ENCODE measurements at places on chromosomes 5 and 9. TPM values are rescaled to one million over a fixed set of nuclear protein-coding genes. Genes with fewer than 3 reads are reported as not detected.

- DNase-seq, result no peak
Measured at GRCh38 chr5:128082551-128083032, 974 bp upstream of the SLC12A2 start.

GRCh38 chr9:130368631-130369103 lies 76.1 kb upstream of the ASS1 start:
- DNase-seq, result no peak

DNA sequence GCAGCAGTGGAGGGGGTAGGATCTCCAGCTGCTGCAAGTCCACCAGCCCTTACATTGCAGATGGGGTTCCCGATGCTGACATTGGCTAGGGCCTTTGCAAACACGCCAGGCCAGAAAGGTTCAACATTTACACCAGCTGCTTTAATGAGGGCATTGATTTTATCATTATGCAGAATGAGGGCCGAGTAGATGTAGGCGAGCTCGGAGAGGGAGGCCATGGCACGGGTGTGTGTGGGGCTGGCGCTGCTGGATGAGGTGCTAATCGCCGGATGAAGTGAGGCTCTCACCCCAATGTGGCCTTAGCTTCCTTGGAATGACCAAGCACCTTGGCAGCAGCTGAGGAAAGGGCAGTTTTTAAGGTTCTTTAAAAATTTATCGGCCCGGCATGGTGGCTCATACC lies 27.4 kb downstream of the PHAX start:
- DNase-seq, result no peak

DNA sequence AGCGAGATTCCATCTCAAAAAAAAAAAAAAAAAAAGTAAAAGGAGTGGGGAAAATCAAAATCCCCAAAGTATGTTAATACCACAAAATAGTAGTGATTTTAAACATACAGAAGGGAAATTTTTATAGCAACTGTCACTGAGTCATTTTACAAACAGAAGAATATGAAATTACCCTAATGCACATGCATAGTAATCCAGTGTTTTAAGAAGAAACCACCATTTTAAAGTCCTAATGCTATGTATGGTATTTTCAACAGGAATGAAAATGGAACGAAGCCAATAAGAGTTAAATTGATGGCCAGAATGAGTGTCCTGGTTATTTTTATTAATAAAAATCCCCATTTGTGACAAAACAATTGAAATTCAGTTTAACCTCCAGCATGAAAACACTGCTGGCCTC lies 26.7 kb upstream of the NXNL2 start:
- no peak for DNase-seq

Gene CDH6
- total RNA-seq, result 5.2 TPM

DNA sequence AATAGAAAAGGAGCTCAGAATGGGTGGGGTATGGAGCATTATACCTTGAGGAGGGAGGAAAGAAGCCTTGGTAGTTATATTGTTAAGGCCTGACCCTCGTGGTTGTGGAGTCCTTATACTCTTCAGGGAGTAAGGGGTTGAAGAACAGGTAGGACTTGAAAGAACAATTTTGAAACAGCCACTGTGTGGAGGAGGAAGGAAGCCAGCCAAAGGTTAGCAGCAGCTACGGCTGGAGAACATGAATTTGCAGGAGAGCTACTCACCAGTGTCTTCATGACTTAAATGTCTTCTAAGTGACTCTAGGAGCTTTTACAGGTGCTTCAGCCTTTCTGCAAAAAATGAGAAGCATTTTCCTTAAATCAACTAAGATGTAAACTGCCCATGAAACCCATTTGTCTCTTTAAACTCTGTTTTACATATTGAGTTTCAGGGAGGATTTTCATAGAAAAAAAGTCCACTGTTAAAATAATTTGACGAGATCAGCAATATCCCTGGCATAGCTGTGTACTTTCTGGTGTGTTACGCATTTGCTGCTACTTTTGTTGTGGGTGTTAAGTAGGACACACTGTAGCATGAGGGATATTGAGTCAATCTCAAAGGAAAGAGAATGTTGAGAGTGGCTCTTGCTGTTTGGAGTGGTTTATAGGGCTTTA lies 110.6 kb upstream of the ELL2 start:
- DNase-seq, result no peak

DNA sequence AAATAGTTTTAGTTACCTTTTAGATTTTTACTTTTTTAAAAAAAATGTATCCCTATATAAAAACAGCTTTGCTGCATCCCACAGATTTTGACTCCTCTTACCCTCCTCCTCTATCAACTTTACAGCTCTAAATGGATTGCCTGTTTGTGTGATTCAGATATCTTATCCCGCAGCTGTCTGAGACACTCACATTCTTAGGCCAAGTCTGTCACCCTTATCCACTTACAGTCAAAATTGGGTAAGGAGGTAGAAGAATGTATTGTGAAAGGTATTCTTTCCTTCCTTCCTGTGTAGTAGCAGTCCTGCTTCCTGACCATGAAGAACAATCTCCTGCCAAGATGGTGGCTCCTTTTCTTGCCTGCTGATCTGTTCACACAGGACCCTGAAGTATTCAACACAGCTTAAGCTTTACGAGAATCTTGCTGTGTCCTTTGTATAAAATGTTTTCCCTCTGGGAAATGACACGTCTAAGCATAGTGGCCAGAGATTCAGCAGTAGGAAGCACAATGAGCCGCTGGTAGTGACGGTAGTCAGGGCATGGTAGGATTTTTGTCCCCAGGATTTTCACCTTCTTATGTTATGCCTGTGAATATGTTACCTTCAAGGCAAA lies 67.7 kb upstream of the ST8SIA4 start:
- DNase-seq, result no peak

Gene KCNN2
- total RNA-seq, result 0.57 TPM

DNA sequence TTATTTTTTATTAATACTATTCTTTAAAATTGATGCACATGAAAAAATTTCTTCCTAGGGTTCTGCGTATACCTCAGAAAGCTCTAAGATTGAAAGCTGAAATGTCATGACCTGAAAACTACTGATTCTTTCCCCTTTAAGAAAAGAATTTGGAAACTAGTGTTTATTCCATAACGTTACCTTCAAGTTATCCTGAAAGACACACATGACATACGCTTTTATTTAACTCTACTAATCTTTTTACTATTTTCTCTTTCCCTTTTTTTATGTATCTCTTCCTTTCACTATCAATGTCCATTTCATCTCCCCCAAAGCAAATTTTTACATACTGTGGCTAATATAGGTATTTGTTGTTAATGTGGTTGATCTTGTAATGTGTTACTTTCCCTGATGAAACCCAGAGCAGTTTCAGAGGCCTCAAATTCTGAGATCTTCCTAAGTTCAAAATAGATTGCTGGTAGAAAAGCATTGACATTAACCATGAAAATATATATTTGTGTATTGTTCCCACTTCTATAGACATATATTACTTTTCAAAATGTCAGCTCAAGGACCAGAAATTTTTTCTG lies 7.4 kb downstream of the NIPBL start:
- no peak for DNase-seq

GRCh38 chr5:134609232-134609851 lies 23.3 kb downstream of the SAR1B start:
- no peak for DNase-seq

Gene INSL4
- total RNA-seq, result not detected

GRCh38 chr9:4143936-4144717 lies 155.7 kb downstream of the GLIS3 start:
- no peak for DNase-seq

Gene HTR1A
- not detected for total RNA-seq

- no peak for DNase-seq
Measured at GRCh38 chr5:59863777-59864176, 29.7 kb downstream of the PDE4D start.

DNA sequence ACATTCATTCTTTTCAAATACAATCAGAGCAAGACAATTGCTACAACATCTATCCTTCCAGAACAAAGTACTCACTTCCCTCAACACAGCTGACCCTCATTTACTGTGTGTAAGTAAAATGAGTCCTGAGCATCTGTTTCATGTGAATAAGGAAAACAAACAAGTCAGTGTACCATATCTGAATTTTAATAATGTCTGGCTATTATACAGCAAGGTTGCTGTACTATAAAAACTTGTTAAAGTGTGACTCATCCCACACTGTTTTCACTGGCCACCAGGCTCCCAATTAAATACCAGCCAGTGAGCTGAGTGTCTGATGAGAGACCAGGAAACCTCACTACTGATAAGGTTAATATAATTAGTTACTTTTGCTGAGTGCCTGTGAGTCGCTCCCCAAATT lies 339.8 kb downstream of the AGTPBP1 start:
- no peak for DNase-seq

DNA sequence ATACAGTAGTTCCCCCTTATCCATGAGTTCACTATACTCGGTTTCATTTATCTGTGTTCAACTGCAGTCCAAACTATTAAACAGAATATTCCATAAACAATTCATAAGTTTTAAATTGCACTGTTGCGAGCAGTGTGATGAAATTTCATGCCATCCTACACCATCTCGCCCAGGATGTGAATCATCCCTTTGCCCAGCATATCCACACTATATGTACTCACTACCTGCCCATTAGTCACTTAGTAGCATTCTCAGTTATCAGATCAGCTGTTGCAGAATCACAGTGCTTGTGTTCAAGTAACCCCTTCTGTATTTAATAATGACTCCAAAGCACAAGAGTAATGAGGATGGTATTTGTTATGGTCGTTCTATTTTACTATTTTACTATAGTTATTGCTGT lies 51.5 kb downstream of the SHOC1 start:
- no peak for DNase-seq

DNA sequence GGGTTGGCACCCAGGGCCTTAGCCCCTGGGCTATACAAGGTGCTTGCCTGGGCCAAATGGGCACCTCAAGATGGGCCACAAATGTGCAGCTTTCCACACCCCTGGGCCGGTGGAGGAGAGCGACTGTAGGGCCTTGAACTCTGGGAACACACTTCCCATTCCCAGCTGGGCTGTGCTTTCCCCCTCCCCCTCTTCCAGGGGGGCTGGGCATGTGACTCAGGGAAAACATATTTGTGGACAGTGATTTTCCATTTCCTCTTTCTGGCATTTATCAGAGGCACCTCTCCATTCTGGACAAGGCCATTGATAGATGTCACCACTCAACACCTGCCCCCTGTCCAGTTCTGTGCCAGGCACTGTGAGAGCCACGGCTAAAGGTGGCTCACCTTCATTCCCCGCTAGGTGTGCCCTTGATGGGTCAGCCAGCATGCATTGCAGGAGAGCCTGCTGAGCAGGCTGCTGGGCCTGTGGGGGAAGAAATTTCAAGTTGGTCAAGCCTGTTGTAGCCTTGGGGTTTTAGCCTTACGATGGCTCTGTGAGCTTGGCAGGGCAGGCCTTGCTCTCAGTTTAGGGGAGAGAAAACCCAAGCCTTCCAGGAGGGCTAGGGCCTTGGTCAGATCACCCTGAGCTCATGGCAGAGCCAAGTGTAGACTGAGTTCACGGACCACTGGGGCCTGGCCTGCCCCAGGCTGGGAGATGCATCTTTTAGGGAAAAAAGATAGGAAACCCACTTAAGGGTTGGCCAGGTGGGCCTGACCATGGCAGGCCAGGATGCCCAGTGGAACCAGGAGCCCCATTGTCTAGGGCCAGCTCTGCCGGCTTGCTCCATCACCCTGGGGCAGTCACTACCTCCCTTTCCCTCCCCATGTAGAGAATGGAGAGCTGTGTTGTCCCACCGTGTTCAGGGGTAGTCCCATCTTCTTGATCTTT lies 113.9 kb downstream of the DAB2IP start:
- DNase-seq, result no peak

- DNase-seq, result peak; percentile 30
Measured at GRCh38 chr5:1278656-1279442, 16.0 kb downstream of the TERT start.

DNA sequence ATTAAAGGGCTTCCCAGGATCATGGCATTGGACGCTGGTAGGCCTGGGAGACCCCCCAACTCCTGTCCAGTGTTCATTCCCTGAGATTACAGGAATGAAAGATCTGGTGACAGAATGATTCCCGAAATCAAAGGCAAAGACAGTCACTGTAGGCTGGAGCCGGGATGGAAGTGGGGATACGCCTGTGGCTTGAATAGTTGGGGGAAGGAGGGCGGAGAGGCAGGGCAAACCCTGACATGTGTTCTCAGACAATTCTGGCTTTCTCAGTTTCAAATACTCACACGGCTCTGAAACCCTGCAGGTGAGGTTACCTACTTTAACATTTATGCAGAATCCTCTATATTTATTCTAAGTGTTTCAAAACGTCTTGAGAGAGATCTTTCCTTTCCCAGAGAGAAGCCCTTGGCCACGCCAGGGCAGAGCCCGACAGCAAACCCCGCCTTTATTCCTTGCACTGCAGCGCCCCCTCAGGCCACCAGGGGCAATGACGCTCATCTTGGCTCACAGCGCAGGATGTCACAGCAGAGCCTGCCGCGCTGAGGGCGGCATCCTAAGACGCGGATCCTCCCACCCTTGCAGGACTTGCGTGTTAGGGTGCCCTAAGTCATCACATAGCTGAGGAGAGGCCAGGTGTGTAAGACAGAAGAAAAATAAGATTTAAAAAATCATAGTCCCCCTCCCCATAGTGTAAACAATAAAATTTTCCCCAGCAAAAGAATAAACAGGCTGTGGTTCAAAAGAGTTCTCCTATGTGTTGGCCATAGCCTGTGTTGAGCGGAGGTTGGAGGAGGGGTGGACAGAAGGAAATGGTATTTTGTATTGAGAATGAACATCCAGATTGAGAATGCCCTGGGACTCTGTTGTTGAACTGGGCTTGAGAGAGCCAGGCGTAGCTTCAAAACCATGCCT lies 284.5 kb downstream of the NTRK2 start:
- peak; percentile 77 for DNase-seq

Gene C5orf34
- 2.0 TPM for total RNA-seq

Gene ANKRD55
- 0.48 TPM for total RNA-seq

DNA sequence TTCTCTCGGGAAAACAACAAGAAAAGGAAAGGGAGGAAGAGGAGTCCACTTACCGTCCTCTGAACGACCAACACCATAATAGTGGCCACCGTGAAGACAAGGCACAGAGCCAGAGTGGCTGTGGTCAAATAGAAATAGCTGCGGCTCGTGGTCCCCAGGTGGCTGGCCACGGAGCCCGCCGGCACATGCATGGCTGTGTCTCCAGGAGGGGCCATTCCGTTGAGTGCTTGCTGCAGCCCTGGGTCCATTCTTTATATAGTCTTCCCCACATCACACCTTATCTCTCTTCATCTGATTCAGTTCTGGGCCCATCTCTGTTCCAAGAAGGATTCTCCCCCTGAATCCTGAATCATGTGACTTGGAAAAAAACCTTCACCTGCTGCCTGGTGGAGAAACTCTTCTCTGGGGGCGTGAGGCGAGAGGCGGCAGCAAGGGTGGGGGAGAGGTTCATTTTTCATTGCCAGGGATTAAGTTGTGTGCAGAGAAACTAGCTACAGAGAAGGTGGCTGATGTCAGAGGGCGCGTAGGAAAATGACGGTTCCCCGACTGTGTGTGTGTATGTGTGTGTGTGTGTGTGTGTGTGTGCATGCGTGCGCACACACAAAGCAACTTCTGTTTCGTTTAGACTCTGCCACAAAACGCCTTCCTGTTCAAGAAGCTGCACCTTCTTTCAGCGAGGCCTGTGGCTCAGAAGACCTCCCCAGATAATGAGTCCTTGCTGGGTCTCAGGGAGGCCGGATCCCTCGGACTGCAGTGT lies at the start of gene TNFSF8:
Gene TNFSF8 (minus strand): TSS at position 536 of the 757 bp plus-strand sequence. CDS start 288 bp downstream, at position 248.
- DNase-seq, result peak; percentile 65

GRCh38 chr5:139133282-139133681 lies 64.9 kb downstream of the SIL1 start:
- no peak for DNase-seq

Data from aorta (tissue), 5 donors.